ENCODE measurements at places on chromosomes 13 and 19.
A peak's percentile ranks its signal among the peaks of the same experiment; 100 is the strongest.

DNA sequence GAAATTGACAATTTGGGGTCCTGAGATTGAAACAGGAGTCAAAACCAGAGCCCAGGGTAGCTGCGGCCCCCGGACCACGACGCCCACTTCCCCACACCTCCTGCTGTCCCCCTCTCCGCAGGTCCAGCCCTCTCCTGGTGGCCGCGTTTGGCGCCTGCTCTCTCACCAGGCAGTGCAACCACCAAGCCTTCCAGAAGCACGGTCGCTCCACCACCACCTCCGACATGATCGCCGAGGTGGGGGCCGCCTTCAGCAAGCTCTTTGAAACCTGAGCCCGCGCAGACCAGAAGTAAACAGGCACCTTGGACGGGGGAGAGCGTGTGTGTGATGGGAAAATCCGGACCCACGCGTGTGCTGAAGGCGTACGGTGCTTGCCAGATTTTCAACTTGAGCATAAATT lies 22.9 kb downstream of the NAXD start:
- DNase-seq, result no peak

DNA sequence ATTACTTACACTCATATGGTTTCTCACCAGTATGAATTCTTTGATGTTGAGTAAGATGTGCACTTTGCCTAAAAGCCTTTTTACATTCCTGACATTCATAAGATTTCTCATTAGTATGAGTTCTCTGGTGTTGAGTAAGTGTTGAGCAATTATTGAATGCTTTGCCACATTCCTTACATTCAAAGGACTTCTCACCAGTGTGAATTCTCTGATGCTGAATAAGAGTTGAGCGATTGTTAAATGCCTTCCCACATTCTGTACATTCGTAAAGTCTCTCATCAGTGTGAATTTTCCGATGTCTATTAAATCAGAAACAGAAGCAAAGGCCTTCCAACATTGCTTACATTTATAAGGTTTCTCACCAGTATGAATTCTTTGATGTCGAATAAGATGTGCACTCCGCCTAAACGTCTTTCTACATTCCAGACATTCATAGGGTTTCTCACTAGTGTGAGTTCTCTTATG lies 14.2 kb upstream of the ZFP30 start:
- no peak for DNase-seq

GRCh38 chr13:104526561-104526960 lies 1460.3 kb upstream of the SLC10A2 start:
- DNase-seq, result no peak

GRCh38 chr13:92842145-92842544 lies 384.5 kb upstream of the GPC6 start:
- no peak for DNase-seq

DNA sequence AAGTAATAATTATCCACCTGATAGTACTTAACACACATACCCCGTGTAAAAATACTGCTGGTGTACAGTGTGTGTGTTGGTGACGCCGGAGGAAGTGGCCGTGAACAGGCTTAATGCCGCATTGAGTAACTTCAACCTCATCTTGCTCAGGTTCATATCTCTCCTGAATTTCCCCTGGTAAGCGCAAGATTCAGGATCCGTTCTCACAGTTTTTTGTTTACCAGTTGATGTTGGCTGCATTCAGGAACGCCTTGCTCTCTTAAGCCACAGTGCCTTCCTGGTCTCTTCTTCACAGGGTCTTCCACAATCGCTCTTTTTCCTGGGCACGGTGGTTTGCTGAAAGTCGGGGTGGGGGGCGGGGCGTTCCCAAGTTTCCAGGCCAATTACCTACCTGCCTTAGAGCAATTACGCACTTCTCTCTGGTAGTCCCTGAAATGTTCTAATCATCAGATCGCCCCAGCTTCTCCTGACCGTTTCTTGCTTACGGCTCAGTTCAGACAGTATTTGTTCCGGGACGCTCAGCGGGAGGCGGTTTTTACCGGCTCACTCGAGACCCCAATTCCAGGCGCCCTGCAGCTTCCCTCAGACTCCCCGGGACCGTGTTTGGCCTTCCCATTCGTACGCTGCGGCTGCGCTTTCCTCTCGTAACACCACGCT lies 706 bp upstream of the DNAJC3 start:
- DNase-seq, result no peak

GRCh38 chr19:38836159-38836982 lies 4.8 kb upstream of the ECH1 start:
- no peak for DNase-seq

DNA sequence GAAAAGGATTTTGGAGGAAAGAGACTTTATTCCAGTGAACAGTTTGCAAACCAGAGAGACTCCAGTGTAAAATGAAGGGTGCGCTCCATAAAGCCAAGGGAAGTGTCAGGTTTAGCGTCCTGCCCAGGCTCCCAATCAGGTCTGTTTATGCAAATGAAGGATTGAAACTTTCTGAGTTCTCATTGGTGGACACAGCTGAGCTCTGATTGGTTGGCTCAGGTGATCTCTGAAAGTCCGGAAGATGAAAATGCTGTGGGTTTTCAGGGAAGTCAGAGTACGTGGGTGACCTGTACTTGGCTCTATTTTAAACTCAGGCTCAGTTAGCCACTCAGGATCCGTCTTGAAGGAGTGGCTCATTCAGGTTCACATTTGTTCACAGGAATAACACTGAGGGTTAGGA lies 28.7 kb upstream of the CD33 start:
- no peak for DNase-seq

GRCh38 chr19:36196249-36196648 lies 18.2 kb downstream of the ZNF565 start:
- no peak for DNase-seq

DNA sequence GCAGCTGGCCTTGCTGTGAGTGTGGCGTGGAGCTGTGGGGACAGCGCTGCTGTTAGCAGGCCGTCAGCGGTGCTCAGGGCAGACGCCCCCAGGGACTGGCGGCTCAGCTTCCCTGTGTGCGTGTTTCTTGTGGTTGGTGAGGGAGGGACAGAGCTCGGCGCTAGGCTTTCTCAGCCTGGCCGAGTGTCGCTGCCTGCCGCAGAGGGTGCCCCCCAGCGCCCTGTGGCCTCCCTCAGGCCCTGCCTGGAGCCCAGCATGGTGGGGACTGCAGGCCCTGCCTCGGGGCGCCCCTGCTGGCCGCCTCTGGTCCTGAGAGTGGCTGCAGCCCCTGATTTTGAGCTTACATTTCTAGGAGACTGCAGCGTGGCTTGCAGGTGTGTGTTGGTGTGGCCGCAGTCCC lies 35.5 kb downstream of the DOT1L start:
- no peak for DNase-seq

GRCh38 chr13:74683411-74683810 lies 549.2 kb upstream of the KLF12 start:
- no peak for DNase-seq

DNA sequence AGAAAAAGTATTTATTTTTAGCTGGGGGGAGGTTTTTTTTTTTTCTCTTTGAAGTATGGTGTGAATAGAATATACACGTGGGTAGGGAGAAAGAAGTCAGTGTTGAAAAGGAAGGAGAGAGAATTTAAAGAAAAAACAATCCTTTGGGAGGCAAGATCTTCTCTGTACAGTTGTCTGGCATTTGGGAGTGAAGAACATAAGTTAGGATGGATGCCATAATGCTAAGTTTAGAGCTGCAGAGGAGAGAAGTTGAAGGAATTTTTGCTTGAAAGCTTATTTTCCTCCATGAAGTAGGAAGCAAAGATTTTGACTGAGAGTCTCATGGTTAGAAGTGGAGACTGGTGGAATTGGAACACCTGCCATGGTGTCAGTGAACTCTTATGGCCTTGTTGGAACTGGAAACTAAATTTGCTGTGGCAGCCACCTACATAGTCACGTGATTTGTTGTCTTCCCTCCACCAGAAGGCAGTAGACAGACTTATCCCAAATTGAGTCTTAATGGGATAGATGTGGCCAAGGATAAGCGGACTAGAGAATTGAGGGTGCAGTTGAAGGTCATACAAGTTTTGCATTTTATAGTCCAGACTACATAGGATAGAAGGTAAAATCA lies 22.0 kb downstream of the NDFIP2 start:
- DNase-seq, result no peak

DNA sequence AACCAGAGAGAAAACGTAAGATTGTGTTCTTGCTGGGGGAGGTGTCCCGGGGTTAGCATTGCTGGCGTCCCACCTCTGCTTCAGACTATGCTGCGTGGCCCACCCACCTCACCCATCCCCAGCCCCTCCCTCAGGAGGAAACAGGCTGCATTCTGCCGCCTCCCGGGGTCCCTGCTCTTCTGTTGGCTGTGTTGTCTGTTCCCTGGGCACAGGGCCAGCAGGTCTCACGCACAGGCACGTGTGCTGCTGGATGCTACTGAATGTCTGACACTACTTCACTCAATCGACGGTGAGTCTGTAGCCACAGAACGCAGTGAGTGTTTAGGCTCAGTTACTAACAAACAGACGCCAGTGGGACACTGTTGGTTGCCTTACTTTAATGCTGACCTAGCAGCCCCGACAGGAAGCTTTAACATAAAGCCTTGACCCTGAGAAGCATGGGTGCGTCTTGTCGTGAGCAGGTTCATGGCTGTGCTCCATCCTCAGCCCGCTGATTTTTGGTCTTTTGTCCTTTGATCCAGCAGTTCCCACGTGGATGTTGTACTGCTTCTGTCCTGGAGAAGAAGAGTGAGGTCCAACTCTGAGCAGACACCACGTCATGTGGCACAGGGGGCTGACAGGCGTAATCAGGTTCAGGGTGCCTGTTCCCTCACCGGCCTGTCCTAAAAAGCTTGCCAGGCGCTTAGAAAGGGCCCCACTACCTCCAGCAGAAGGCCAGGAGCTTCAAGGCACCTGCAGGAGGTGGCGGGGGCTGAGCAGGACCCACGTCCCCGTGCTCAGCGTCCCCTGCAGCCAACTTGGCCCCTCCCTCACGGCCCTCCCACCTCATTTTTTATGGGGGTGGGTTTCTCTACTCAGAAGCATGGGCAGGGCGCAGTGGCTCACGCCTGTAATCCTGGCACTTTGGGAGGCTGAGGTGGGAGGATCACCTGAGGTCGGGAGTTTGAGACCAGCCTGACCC lies 26.0 kb downstream of the NAXD start:
- DNase-seq, result no peak

- no peak for DNase-seq
These were observed 6.7 kb downstream of the VWA8 start for GRCh38 chr13:41954226-41954625.

GRCh38 chr19:20482721-20483120 lies 82.9 kb downstream of the ZNF737 start:
- DNase-seq, result no peak

- no peak for DNase-seq
These were observed 141.0 kb downstream of the AKAP11 start for GRCh38 chr13:42412812-42413483.

DNA sequence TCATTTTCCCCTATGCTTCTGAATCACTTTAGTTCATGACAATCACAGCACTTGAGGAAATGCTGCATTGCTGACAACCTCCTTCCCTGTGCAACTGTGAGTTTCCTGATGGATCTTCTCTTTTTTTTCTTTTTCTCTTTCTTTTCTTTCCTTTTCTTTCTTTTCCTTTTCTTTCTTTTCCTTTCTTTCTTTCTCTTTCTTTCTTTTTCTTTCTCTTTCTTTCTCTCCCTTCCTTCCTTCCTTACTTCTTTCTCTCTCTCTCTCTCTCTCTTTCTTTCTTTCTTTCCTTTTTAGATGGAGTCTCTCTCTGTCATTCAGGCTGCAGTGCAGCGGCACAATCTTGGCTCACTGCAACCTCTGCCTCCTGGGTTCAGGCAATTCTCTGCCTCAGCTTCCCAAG lies 247.9 kb upstream of the HTR2A start:
- no peak for DNase-seq

DNA sequence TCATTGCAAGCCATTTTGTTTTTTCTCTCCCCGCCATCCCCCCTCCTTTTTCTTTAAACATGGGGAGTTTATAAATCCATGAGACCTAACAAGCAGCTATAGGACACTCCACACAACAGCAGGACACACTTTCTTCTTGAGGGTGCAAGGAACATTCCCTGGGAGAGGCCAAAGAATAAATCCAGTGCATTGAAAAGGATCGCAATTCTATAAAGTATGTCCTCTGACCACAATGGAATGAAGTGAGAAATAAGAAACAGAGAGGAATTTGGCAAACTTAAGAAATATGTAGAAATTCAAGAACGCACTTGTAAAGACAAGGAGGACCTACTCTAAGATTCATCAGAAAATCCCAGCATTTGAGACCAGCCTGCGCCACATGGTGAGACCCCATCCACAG lies 11.9 kb downstream of the KLF2 start:
- no peak for DNase-seq

DNA sequence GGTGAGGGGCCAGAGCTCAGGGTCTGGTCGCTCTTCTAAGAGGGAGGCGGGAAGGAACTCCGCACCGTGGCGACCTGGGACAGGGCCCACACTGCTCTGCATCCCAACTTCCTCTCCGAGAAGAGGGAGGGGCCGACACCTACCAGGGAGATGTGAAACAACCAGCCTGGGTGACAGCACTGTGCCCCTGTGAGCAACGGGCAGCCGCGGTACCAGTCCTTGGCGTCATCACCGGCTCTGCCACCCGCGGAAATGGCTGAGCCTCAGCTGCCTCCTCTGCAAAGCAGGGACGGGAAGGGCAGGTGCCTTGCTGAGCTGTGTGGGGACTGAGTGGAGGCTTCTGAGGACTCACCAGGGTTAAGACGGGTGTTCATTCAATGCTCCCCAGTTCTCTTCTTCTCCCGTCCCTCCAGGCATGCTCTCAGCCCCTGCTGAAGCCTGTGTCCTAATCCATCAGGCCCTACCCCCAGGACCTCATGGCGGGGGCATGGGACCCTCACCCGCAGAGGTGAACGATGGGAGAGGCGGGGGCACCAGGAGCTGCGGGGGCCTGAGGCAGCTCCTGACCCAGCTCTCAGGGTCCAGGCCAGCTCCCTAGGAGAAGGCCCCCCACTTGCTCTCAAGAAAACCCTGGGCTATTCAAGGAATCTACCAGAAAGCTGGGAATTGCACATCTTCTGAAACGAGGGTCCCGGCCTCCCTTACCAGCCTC lies 9.3 kb downstream of the ZNF787 start:
- DNase-seq, result no peak

DNA sequence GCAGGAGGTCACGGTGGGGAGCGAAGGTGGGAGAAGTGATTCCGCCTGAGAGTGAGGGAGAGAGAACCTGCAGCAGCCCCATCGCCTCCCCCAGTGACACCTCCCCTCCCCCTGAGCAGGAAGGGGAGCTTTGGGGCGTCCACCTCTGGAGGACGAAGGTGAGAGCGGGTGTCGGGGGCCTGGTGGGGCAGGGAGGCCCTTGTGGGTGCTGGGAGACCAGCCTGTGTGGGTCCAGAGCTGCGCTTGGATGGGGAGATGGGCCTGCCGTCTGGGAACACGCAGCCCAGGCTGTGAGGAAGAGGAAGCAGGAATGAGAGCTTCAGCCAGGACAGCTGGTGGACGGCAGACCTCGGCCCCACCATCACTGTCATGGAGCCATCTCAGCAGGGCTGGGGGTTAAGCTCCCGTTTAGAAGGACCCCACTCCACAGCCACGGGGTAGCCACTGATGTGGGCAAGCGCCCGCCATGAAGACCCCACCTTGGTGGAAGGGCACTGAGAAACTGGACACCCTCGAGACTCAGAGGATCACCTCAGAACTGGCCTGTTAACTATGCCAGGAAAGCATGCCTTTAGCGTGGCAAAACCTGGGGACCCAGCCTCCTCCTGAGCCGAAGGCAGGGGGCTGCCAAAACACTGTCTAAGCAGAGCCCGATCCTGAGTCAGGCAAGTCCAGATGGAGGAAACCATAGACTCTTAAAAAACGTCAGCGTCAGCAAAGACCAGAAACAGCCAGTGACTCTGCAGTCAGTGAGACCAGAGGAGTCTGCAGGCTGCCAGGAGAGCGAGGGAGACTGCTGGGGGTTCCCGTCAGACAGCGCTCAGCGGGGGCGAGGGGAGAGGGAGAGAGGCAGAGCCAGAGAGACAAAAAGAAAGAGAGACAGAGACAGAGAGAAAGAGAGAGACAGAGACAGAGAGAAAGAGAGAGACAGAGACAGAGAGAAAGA lies 6.4 kb upstream of the PROZ start:
- no peak for DNase-seq

GRCh38 chr13:113029487-113030258 lies 60.7 kb downstream of the MCF2L start:
- peak; percentile 10 for DNase-seq

Data from stimulated activated CD4-positive, alpha-beta T cell treated with anti-CD3 and anti-CD28 coated beads, Interleukin-12 subunit alpha, Interleukin-12 subunit beta, amount 100 ng/mL, for 24 hours (primary cell).